Stimulated activated CD4-positive, alpha-beta T cell treated with anti-CD3 and anti-CD28 coated beads, Interleukin-2, amount 100 ng/mL, for 4 hours (primary cell): ENCODE measurements at places on chromosomes 5 and 9.

DNA sequence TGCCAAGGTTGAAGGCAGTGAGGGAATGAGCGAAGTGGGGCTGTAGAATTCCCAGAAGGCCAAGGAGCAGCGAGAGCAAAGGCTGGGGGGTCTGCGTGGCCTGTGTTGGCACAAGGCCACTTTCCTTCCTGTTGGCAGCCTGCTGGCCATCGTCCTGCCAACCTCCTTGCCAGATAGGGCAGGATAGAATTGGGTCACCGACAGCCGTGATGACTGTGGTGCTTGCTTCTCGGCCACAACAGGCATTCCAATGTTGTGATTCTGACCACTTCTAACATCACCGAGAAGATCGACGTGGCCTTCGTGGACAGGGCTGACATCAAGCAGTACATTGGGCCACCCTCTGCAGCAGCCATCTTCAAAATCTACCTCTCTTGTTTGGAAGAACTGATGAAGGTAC, 18.9 kb downstream of the TRIP13 start:
- DNase-seq, result no peak

GRCh38 chr5:162637481-162637880, 569.9 kb downstream of the GABRG2 start:
- no peak for DNase-seq

DNA sequence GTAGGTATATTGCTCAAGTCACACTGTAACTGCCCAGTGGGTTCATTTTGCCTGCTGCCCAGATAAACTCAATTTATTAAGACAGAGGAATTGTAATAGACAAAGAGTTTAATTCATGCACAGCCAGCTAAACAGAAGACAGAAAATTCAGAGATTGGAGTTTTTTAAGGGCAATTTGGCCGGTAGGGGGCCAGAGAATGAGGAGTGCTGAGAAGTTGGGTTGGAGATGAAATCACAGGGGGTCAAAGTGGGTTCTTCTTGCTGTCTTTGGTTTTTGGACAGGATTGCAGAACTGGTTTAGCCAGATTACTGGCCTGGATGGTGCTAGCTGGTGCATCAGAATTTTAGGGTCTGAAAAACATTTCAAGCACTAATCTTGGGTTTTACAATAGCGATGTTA, 20.7 kb upstream of the IL33 start:
- DNase-seq, result no peak

GRCh38 chr9:134642385-134643181, 980 bp downstream of the COL5A1 start:
- no peak for DNase-seq

- no peak for DNase-seq
These were observed 215.7 kb downstream of the ICE1 start for GRCh38 chr5:5638211-5638610.
